ENCODE measurements at places on chromosomes 5 and 9.

DNA sequence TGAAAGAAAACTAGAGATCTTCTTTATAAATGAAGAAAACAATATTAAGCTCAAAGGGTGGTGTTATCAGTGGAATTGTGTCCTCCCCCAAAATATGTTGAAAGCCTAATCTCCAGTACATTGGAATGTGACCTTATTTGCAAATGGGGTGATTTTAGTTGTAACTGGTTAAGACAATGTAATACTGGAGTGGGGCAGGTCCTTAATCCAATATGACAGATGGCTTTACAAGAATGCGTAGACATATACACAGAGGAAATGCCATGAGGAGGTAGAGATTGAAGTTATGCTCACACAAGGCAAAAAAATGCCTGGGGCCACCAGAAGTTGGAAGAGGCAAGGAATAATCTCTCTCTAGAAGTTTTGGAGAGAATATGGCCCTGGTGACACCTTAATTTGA is 13.7 kb upstream of the TRIM32 start:
- no peak for DNase-seq

DNA sequence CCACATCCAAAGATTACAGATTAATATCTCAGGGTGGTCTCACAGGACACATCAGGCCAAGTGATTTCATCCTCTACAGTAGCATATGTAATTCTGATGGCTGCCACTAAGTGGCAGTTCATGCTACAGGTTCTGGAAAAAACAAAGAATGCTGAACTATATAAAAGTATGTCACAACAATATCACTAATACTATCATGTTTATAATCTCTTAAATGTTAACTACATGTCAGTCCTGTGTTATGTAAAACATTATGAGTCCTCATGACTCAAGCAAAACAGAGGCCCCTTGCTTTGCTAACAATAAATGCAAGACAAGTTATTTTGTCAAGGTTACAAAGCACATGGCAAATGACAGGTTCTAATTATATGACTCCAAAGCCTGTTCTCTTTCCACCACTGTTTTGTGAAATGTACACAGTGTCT is 233.2 kb downstream of the FBXL17 start:
- DNase-seq = no peak

DNA sequence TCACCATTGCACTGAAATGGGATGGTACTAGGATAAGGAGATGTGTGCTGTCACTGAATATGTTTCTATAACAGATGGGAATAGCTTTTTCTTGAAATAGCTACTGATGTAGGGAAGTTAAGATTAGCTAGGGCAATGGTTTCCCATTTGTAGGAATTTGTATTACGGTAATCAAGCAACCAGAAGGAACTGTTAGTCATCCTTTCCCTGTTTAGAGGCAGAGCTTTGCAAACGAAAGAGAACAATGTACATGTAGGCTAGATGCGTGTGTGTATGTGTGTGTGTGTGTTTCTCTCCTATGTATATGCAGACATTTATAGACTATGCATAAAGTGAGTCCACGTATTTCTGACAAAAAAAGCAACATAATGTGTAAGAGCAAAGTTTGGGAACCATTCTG is 171.9 kb upstream of the GRIA1 start:
- no peak for DNase-seq

DNA sequence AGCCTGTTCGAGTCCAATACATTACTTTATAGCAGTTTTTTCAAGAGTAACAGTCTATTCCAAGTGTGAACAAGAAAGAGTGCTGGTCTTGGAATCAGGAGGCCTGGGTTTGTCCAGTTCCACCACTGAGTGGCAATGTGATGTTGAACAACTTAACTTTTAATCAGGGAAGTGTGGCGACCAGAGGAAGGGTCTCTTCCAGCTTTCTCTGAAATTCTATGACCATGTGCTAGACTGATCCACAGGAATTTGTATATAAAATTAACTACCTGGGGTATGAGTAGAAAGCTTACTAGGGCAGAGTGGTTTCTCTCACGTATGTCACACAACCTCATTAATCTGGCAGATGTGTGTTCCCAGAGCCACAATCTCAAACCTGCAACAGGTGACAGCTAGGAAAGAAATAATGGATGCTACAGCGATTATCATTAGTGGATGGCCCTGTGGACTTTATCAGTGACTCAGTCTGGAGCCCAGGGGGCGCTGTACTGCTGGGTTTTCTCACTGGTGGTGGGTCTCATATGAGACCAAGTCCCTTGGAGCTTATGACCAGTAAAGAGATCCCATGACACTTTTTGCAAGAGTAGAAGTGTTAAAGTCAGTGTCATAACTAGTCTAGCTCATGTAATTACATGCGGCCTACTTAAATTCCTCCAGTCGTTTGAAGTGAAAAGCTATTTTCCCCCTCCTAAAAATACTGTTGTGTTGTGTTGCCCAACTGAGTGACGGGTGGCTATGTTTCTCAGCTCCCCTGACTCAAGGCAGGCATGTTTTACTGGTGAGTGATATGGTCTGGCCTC is 116.5 kb downstream of the GDNF start:
- DNase-seq = no peak

DNA sequence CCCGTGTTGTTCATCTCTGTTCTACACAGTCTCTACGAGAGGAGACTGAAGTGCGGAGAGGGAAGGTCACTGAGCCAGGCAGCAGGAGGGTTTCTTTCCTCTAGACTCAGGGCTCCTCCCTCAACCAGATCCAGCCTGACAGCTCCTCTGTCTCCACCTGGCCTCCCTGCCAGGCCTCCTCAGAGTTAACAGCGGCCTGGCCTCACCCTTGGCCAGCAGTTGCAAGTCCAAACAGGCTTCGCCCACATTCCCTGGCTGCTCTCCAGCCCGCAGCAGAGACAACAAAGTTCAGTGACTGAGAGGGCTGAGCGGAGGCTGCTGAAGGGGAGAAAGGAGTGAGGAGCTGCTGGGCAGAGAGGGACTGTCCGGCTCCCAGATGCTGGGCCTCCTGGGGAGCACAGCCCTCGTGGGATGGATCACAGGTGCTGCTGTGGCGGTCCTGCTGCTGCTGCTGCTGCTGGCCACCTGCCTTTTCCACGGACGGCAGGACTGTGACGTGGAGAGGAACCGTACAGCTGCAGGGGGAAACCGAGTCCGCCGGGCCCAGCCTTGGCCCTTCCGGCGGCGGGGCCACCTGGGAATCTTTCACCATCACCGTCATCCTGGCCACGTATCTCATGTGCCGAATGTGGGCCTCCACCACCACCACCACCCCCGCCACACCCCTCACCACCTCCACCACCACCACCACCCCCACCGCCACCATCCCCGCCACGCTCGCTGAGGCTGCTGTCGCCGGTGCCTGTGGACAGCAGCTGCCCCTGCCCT is at the start of gene HRCT1:
HRCT1 (plus strand) TSS at position 291 of the 768 bp plus-strand sequence; CDS start at position 377, 86 bp downstream.
- DNase-seq = no peak

- no peak for DNase-seq
These were observed 699 bp downstream of the AKNA start for GRCh38 chr9:114386886-114387679.

DNA sequence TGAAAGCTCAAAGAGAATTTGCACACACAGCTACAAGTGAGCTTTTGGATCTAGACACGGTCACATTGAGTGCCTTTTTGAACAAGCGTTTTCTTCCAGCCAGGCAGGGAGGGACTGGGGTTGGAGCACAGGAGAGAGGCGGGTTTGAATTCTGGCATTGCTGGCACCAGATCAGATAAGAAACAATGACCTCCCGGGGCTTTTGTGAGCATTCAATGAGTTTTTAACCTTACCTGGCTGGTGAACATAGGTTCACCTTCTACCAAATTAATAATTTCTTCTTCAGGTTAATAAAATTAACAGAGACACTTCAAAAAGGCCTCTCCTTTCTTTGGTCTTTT is 312.9 kb upstream of the MSX2 start:
- no peak for DNase-seq

DNA sequence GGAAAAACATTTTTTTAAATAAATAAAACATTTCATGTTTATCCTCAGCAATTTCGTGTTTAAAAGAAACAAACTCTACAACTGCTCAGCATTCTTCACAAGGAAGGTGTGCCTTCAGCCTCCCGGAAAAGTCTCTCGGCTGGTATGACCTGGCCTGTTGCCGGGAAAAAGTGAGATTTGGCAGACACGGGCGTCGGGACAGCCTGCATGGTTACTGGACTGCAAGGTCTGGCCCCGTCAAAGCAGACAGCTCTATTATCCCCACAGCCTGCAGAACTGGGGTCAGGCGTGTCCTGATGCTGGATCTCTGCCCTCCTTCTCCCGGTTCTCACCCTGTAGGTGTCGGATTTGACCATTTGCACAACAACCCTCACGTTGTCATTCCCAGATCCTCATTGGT is 120.3 kb upstream of the SPATA31C2 start:
- DNase-seq = no peak

DNA sequence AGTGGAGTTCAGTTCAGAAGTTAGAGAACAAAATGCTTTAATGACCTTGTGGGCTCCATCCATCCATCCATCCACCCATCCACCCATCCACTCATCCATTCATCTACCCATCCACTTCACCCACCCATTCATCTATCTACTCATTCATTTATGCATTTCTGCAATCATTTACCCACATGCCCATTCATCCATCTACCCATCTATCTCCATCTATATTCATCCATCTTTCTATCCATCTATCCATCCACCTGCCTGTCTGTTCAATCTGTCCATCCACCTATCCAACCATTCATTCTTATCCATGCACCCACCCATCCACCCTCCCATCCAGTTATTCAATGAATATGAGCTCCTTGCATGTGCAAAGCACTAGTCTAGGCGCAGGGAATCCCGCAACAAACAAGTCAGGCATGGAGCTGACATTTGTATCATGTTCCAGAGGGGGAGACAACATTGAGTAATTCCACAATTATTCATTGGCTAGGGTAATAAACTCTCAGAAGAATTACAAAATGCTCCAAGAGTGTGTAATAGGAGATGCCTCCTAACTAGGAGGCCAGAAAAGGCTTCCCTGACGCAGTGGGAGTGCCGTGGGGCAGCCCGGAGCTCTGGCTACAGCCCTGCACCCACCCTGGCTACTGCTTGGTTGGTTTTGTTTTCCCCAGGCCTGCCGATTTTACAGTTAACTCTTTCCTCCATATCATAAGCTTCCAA is 211.2 kb downstream of the NXNL2 start:
- DNase-seq = no peak

DNA sequence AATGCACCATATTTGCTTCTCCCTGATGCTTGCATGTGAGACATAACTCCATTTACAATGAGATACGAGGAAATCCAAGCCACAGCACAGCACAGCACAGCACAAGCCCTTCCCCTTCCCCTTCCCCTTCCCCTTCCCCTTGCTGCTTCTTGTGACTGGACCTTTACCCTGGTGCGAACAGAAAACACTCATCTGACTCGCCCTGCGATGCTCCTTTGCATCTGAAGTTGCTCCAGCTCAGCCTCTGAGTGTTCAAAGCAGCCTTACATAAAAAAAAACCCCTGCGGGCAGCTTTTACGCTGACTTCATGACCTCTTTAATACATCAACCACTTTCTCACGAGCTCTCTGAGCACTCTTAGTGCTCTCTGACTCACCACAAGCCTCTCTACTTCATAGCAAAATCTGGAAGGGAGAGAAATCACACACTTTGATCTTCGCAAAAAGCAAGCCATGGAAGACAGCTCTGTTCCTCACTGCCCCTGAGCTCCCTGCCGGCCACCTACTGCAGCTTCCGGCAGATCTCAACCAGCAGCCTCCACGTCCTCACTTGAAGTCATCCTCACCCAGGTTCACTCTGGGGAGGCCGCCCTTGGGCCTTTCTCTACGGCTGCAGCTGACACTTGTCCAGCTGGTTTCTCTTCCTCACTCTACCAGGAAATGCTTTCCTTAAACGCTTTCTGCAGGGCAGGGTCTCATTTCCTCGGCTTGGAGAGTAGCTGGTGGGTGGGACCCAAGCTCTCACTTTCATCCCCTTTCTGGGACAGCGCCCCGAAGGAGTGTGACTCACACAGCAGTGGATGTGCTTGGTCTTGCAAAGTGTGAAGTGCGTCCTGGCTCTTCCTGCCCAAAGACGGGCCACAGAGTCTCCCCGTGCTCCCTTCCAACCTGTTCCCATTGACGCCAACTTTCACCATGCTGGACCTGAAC is 5.3 kb downstream of the SLC34A1 start:
- DNase-seq = no peak

DNA sequence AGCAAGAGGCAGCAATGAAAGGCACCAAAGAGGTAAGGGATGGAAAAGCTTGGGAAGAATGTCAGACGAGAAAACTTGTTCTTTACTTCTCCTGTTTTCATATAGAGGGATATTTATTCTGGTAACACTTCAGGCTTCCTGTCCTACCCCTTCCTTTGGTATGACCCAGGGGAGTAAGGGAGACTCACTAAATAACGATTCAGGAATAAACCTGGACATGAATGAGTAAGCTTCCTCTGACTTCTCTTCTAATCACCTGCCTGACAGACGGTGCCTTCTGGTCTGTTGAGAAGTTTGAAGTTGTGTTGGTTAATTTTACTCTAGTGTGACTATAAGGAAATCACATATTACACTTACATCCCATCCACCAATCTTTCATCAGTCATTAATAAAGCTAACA is 461.2 kb downstream of the CDH12 start:
- no peak for DNase-seq

- DNase-seq = peak; percentile 55
These were observed 658 bp upstream of the PCDH1 start for GRCh38 chr5:141878711-141879425.

GRCh38 chr9:73067074-73067473 is 84.6 kb upstream of the ANXA1 start:
- no peak for DNase-seq

DNA sequence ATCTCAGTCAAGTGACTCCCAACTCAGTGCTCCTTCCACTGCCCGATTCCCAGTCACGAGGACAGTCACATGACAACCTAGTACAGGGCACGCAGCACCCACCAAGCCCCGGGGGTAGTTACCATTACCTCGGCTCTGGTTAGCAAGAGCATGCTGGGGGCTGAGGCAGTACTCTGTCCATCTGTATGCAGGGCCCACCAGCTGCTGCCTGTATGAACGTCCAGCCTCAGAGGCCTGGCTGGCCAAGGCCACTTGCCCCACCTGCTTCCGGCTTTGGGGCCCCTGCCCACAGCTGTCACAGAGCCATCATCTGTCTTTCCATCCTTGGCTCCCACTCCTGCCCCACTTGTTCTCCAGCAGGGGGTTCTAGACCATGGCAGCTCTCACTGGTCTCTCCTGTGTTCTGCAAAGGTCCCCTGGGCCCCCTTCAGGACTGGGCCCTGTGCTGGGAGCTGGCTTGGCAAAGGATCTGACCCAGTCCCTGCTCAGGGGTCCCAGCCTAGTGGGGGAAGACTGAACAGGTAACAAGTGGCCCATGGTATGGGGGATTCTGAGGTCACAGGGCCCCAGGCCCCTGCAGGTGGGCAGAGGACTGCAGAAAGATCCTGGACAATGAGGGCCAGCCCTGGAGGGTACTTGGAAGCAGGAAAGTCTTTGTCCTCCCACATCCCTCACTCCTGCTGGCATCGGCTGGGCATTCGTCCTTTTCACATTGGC is 3.3 kb downstream of the RPL35 start:
- DNase-seq = no peak

DNA sequence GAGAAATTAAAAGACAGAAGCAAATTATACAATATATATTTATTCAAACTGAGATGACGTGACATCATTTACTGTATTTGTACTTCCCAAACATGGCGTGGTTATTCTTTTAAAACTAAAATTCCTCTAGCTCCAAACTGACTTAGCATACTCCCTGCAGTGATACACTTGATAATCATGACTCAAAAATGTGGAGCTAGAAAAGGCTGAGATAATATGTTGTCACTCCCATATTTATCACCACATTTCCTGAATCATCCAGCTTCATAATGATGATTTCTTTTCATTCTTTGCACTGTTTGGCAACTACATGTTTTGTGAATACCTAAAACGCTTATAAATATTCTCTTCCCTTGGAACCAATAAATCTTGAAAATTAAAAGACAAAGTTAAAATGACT is 341.0 kb downstream of the EBF1 start:
- no peak for DNase-seq

- no peak for DNase-seq
These were observed 441.8 kb upstream of the TLE4 start for GRCh38 chr9:79129865-79130480.
